IPS DF 6.9 (cell line): ENCODE measurements at places on chromosomes 1 and 21.

DNA sequence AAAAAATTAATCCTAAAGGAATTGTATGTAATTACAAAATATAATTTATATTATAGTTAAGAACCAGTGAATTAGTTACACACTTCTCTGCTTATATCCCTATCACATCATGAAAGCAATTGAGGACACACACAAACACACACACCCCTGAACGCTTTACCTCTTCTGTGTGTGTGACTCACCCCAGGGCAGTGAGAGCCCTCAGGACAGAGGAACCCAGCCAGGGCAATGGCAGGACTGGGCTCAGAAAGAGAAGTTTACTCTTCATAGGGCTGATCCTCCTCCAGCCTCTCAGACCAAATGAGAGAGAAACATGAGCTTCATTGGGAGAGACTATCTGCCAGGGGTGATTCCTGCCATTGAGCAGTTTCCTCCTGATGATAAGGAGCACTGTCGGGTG lies 38.1 kb downstream of the SLC44A3 start:
- H3K27ac ChIP-seq, result no peak overlapping the region
- no peak overlapping the region for H3K4me3 ChIP-seq
- peaks cover 8% of the 10 kb centered on the region for H3K4me1 ChIP-seq
- no peaks in the 10 kb centered on the region for H3K36me3 ChIP-seq
- DNase-seq, result no peak
- no peaks in the 10 kb centered on the region for H3K27me3 ChIP-seq

GRCh38 chr21:38325731-38326420 lies 69.1 kb downstream of the KCNJ15 start:
- peaks cover 1% of the 10 kb centered on the region; the same call in 1 of the 2 replicates for H3K27me3 ChIP-seq
- no peak overlapping the region for H3K4me3 ChIP-seq
- H3K36me3 ChIP-seq, result no peaks in the 10 kb centered on the region
- no peak overlapping the region for H3K27ac ChIP-seq
- DNase-seq, result no peak
- no peaks in the 10 kb centered on the region; the same call in none of the 2 replicates for H3K4me1 ChIP-seq

DNA sequence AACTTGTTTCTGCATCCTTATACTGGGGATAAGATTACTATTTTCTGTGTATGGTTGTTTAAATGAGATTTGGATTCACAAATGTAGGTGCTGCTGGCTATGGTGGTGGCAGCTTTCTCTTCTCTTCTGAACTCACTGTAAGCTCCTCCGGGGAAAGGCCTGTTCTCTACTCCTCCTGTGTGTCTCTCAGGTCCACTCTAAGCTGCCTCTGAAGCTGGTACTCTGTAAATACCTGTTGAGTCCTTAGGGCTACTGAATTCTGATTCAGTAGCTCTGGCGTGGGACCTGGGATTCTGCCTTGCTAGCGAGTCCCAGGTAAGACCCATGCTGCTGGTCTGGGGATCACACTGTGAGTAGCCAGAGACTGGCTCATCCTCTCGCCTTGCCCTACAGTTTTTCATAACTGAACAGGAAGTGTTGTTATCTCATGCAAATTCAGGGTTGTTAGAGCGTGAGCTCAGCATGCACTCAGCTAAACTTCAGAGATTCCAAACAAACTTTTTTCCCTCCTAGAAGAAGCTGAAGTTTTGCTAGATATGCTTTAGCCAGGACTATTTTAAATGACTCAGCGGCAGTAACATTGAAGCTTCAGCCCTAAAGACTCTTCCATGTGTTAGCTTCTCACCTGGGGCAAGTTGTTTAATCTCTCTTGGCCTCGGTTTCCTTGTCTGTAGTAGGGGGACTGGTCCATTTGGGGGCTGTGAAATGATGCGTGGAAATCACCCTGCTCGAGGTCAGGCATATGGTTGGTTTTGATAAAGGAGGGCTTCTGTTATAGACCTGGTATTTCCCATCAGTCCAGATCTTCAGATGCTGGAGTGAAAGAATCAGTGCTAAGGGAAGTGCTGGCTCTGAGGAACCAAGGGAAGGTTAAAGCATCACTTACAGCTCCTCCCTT lies 271.5 kb upstream of the TMEM51 start:
- no peaks in the 10 kb centered on the region for H3K36me3 ChIP-seq
- DNase-seq, result no peak
- H3K4me3 ChIP-seq, result no peak overlapping the region
- H3K4me1 ChIP-seq, result no peaks in the 10 kb centered on the region
- no peaks in the 10 kb centered on the region for H3K27me3 ChIP-seq
- H3K27ac ChIP-seq, result no peak overlapping the region

- H3K27ac ChIP-seq, result no peak overlapping the region
- no peaks in the 10 kb centered on the region for H3K36me3 ChIP-seq
- no peak overlapping the region for H3K4me3 ChIP-seq
- no peaks in the 10 kb centered on the region for H3K27me3 ChIP-seq
- no peak for DNase-seq
Measured at GRCh38 chr1:154467434-154468102, 34.5 kb upstream of the TDRD10 start.

GRCh38 chr21:45893740-45894449 lies 87.7 kb upstream of the COL6A1 start:
- no peak overlapping the region for H3K27ac ChIP-seq
- no peak overlapping the region for H3K4me3 ChIP-seq
- H3K36me3 ChIP-seq, result no peaks in the 10 kb centered on the region

- no peaks in the 10 kb centered on the region for H3K27me3 ChIP-seq
- no peak overlapping the region for H3K4me3 ChIP-seq
- H3K27ac ChIP-seq, result no peak overlapping the region
- peaks cover 28% of the 10 kb centered on the region for H3K36me3 ChIP-seq
- DNase-seq, result no peak
Measured at GRCh38 chr1:247324204-247324787, 7.4 kb downstream of the ZNF496 start.

DNA sequence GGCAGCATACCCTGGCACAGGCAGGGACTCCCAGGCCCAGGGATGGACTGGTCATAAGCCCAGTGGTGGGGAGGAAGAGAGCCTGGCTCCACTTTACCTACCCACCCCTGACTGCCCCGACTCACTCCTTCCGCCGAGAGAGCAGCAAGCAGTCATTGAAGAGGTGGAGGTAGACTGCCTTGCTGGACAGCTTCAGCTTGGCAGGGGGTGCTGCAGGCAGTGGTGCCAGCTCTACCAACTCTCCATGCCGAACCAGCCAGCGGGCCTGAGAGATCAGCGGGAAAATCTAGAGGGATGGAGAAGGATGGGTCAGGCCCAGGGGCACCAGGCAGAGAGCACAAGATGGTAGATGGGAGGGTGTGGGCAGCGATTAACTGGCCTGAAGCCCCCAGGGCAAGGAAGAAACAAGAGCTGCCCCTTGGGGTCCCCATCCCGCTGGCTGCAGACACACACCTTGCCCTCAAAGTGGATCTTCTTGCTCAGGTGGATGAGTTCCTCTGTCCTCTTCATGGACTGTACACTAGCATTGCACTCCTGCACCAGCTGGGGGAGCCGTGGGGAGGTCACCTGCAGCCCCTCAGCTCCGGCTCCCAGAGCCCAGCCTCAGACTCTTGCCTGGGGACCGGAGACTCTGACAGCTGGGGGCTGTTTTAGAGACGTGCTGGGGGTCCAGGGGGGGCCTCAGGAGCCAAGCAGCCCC lies 7.7 kb downstream of the ARHGEF19 start:
- peaks cover 10% of the 10 kb centered on the region; the same call in 1 of the 2 replicates for H3K4me1 ChIP-seq
- H3K27me3 ChIP-seq, result no peaks in the 10 kb centered on the region
- peaks cover 22% of the 10 kb centered on the region for H3K36me3 ChIP-seq

DNA sequence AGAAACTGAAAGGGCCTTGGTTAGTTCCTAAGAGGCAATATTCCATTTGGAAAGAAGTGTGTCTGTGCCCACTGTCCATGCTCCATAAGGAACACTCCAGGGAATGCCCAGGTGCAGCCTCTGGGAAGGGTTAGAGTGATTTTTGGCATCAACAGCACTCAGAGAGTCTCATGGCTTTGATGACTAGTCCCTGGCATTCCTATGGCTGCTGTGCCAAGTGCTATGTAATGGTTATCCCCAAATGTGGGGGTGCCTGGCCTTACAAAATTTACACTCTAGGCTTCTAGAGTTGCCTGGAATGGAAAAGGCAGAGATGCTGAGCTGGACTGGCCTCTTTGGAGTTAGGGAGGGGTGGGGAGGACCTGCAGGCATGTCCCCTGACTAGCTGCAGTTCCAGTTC lies 75.0 kb upstream of the BCAR3 start:
- H3K4me3 ChIP-seq, result no peak overlapping the region
- H3K27ac ChIP-seq, result no peak overlapping the region
- H3K27me3 ChIP-seq, result no peaks in the 10 kb centered on the region
- H3K4me1 ChIP-seq, result no peaks in the 10 kb centered on the region
- no peak for DNase-seq

DNA sequence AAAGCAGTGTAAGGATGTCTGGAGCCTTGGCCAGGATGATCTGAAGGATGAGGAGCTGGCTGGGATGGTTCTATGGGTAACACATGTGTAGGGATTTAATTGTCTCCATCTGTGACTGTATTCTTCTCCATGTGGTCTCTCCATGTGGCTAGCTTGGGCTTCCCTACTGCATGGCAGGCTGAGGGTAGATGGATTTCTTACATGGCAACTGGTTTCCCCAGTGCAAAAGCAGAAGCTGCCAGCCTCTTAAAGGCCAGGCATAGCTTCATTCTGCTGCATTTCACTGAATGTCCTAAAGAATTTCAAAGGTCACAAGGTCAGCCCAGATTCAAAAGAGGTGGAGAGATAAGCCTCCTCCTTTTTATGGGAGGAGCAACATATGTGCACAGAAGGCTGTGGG lies 61.7 kb downstream of the XCL2 start:
- H3K27me3 ChIP-seq, result no peaks in the 10 kb centered on the region
- H3K27ac ChIP-seq, result no peak overlapping the region
- peaks cover 8% of the 10 kb centered on the region; the same call in 1 of the 2 replicates for H3K4me1 ChIP-seq
- H3K36me3 ChIP-seq, result no peaks in the 10 kb centered on the region
- DNase-seq, result no peak

GRCh38 chr1:62381831-62382657 lies 54.8 kb upstream of the USP1 start:
- no peak for DNase-seq

GRCh38 chr1:169694304-169695075 lies 16.9 kb downstream of the SELL start:
- no peak overlapping the region for H3K4me3 ChIP-seq
- no peaks in the 10 kb centered on the region for H3K36me3 ChIP-seq
- H3K27ac ChIP-seq, result no peak overlapping the region
- no peak for DNase-seq
- H3K4me1 ChIP-seq, result peaks cover 3% of the 10 kb centered on the region; the same call in 1 of the 2 replicates

DNA sequence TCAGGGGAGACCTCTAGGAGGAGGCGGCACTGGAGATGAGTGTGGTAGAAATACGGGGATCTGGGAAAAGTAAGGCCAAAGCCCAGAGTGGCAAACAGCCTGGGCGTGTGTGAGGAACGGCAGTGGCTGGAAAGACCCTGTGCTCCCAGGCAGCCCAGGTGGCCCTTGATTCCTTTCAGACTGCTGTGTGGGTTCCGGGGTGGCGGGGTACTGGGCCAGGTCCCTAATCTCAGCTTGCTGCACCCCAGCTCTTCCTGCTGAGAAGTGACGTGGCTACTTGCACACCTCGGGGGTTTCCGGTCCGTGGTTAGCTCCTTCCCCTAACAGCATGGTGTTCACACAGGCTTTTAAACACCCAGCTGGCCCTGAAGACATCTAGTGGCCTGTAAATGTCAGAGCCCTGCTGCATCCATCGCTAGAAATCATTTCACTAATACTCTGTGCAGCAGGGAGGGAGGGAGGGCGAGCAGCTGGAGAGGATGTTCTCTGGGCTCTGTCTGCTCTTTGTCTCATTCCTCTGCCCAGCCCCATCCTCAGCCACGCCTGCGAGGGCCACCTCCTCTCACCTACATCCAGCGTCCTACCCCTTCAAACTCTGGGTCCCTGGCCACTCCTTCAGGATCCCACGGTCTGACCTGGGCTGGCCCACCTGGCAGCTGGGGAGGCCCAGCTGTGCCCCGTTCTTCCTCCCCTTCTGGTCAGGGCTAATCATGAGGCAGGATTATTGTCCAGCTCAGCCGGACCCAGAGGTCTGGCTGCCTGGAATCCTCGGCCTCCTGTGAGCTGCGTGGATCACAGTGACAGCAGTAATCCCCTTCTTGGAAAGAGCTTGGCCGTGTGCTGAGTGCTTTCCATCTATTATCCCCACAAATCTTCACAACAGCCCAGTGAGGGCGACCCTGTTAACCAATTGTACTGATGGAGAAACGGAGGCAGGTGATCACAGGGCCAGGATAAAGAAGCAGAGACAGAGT lies 7.2 kb downstream of the ZDHHC18 start:
- no peak overlapping the region for H3K27ac ChIP-seq
- H3K4me1 ChIP-seq, result no peaks in the 10 kb centered on the region
- H3K27me3 ChIP-seq, result no peaks in the 10 kb centered on the region
- no peak overlapping the region for H3K4me3 ChIP-seq

DNA sequence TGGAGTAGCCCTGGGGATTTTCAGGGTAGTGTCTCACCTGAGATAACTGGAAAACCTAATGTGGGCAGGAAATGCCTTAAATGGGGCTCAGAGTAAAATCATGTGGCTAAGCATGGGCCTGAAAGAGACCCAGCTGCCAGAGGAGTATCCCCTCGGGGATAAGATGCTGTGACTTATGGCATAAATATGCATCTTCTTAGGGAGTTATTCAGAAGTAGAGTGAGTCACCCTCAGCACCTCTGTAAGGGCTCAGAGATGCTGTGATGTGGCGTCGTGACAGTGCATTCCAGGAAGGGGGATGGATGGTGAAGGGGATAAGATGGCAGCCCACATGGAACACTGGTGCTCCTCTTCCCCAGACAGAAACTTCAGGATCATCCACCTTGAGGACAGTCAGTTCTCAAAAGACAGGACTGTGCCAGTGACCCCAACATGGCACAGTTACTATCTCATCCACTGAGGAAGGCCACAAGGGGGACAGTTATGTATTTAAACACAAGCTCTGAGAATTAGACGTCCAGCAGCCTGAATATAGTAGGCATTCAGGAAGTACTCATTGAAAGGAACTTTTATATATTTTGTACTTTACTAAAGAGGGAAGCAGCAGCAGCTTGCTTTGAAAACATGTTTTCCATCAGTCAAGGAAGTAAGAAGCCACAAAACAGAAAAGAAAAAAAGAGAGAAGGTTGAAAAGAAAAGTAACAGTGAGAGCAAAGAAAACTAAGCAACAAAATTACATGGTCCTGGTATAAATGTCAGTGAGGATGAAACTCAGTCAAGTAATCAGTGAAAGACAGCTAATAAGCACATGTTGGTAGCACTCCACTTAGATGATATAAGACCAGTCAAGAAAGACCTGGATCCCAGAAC lies 8.3 kb downstream of the IL24 start:
- no peak overlapping the region for H3K4me3 ChIP-seq
- H3K27me3 ChIP-seq, result no peaks in the 10 kb centered on the region; the same call in 1 of the 2 replicates
- H3K4me1 ChIP-seq, result peaks cover 1% of the 10 kb centered on the region; the same call in 1 of the 2 replicates
- H3K36me3 ChIP-seq, result no peaks in the 10 kb centered on the region
- no peak for DNase-seq
